ENCODE measurements at places on chromosomes 2 and 18.

- no peak for DNase-seq
Observed at GRCh38 chr2:65577654-65578053, 145.3 kb upstream of the SPRED2 start.

DNA sequence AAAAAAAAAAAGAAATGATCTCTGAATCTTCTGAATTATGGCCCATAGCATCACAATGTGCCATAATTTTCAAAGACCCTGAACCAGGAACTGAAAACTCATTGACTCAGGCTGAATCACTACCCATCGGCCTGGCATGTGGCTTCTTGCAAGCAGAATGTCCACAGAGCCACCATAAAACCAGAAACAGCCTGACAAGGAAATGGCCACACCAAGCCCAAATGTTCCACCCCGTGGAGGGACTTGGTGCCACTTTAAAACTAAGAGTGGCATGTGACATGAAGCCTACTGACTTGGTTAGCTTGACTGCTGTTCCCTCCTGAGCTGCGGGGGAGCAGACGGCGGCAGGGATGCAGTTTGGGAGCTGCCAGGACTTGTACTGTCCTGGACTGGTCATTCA lies 71.2 kb upstream of the RBM44 start:
- no peak for DNase-seq

- DNase-seq = peak; percentile 62
Observed at GRCh38 chr2:75064691-75065396, 106.4 kb downstream of the POLE4 start.

DNA sequence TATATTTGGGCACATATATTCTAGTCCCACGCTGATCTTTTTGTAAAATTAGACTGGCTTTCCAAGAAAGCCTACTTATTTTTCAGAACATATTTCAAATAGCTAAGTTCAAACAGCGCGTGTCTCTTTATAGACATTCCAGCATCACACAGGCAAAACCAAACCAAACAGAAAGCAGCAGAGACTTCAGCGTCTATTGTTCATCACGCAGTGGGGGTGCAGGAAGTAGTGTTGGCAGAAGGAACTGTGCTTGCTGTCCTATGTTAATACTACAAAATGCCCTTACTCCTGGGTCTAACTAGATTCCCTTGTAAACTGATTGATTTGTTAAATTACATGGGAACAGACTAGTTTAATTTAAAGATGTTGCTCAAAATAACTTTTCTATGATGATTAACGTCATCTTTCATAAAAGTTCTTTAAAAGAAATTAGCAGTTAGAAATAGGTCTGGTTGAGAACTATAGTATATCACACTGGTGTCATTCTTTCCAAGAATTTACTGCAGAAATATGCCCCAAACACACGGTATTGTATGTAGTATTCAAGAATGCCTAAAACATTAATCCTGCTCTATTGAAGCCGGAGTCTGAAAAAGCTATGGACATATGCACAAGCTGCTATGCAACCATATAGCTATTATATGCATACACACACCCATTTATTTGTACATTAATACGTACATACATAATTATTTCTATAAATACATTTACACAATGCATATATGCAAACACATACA lies 436.3 kb downstream of the CBLN2 start:
- DNase-seq = no peak

DNA sequence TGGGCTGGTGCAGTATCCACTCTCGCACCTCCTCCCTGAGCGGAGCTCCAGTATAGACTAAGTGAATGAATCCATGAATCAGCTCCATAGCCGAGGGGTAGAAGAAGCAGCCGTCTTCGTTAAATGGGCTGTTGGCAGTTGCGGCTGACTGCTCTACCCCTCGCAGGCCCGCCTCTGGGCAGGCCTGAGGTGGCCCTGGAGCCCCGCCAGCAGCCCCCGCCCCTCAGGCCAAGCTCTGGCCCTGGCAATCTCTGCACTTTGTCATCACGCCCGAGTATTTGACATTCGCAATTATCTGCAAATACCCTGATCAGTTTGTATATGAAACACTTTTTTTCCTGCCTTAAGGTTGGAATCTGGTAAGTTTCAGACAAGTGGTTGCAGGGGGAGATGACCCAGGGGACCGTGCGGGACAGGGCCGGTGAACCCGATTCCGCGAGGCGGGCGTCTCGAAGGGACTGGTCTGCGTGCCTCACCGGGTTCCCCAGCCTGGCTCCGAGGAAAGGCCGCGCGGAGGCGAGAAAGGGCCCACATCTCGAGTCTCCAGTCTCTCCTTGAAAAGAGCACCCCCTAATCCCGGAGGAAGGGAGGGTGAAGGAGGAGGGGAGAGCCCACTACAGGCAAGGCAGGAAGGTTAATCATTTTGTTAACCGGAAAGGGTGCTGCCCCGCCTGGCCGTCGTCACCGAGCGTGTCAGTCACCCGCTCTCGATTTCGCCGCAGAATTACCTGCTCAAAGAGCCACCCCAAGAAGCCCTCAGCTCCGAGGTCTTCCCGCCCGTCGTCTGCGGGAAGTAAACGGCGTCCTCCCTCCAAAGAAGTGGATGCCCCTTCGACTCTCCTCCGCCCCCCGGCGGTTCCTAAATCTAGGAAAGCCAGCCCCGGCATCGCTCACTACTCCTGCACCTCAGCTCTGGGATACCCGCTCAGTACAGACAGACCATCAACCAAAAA lies 11.1 kb upstream of the SATB2 start:
- no peak for DNase-seq

DNA sequence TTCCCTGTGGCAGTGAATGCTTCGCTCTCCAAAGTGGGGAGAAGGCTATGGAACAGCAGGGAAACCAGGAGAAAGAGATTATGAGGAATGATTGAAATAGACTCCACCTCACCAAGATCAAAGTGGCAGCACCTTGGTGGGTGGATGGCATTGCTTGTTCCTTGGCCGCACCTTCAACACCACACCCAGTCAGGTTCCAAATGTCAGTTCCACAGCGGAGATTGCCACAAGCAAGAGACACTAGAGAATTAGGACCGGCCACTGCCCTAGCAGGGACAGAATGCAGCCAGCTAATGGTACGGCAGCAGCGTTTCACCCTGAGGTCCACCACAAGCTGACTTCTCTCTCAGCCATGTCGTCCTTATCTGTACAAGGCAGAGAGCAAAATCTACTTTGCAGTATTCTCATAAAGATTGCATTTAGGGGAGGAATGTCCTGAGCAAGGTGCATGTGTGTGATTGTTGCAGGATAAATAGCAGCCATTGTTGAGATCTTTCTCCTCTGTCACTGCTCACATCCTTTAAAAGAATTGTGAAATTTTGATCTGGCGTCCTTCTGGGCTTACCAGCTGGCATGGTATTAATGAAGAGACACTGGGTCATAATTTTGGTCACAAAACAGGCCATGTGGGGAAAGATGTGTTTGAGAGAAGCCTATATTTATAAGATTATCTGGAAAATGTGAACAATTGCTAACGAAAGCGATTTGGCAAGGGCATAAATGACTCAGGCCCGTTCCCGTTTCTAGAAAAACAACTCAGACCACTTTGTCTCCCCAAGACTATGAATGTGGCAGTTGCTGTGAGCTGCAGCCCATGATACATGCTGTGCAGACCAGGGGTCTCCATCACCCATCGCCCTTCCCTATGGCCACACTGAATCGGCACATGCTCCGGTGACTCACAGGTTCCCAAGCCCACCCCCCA lies 228.6 kb upstream of the ID2 start:
- no peak for DNase-seq

DNA sequence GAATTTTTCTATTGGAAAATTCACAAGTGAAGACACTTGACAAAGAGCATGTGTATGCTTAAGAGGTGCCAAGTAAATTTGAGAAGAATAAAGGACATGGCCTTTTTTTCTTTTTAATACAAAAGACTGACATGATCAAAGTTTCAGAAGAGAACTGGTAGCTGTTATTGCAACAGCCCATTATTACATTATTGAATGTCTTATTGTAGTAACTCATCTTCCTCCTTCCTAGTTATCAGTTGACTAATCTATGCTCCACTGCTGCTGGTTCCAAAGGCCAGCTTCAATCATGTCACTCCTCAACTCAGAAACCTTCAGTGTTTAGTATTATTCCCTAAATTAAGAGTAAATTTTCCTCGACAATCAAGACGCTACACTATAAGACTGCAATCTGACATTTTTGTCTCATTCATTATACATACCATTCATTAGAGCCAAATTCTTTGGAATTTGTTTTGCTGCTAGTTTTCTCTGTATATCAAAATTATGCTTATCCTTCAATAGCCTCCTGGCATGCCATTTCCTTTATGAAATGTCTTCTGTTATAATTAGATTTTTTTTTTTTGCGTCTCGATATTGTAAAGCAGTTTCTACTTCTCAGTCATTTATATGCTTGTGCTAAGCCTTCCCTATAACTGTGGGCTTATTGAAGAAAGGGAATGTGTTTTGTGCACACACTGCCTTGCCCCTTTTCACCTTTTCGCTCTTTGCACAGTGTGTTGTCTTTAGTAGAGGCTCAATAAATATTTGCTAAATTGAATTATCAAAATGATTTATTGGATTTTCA lies 27.9 kb downstream of the ITGA4 start:
- DNase-seq = no peak

DNA sequence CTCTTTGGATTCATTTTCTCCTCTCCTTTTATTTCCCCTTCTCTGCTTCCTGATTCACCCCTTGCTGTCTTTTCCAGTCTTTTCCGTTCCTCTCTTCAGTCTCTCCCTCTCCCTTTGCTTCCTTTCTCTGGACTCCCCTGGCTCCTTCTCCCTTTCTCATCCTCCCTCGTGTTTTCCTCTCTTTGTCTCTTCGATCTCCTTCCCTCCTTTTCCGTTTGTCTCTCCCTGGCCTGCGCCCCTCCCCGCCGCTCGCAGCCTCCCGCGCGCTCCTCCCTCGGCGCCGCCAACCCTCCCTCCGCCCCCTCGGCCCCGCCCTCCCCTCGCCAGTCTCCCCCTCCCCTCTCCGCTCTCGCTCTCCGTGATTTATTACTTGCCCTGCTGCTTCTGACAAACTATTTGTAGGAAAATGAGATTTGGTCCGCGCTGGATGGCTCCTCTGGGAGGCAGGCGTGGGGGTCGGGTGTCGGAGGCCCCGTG lies 46.0 kb upstream of the PAX8 start:
- peak; percentile 62 for DNase-seq

GRCh38 chr2:41881249-41881648 lies 166.6 kb upstream of the PKDCC start:
- no peak for DNase-seq

DNA sequence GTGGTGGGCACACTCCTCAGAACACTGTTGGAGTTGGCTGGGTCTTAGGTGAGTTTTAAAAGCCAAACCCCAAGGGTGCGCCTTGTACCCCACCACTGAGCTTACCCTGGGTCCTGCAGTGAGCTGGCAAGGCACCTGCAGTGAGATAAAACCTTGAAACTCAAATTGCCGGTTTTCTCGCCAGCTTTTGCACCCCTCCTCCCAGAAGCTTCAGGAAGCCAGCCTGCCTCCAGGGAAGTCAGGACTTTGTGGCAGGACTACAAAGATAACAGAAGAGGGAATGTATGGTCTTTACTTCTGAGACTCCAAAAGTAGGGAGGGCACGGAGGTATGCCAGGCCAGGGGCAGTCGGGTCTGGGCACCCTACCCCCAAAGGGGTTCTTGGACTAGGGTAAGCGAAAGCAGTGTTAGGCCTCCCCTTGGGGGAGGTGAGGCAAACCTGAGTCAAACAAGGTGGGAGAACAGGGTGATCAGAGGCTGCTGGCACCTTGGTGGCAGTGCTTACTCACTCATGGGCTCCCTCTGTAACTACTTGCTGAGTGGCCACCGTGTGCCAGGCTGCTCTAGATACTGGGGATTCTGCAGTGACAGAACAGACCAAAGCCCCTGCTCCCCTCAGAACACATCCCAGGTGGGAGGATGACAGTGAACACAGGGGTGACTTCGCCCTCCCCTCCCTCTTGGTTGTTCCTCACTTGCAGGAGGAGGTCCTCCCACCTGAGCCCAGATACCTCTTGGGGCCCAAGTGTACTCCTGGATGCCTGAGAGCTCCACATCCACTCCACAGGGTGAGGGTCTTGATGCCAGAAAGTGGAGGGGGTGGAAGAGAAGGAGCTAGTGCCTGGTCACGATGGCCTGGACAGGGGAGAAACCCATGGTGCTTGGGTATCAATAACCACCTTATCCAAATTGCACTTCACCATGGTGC lies 69.3 kb upstream of the RGPD5 start:
- DNase-seq = no peak

GRCh38 chr2:6945821-6946220 lies 28.6 kb downstream of the RNF144A start:
- DNase-seq = no peak

GRCh38 chr2:205705511-205706349 lies 23.4 kb downstream of the NRP2 start:
- DNase-seq = no peak

- DNase-seq = no peak
Observed at GRCh38 chr2:238712011-238712410, 135.9 kb upstream of the TWIST2 start.

DNA sequence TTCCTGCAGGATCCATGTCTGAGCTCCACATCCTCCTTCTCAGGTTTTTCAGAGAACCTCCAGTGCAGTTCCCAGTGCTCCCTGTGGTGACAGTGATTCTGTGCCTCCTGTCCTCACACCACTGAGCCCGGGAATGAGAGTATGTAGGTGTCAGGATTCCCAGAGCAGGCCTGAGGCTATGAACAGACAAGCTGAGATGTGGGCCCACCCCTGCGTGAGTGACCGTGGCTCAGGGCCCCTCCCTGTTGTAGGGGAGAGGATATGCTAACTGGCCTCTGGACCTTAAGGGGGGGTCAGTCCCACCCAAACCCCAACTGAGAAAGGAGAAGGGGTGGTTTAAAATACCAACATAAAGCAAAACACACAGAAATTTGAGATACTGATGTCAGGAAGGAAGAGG lies 104.8 kb upstream of the RAB12 start:
- no peak for DNase-seq

GRCh38 chr2:150706561-150706960 lies 219.1 kb upstream of the RND3 start:
- DNase-seq = no peak

DNA sequence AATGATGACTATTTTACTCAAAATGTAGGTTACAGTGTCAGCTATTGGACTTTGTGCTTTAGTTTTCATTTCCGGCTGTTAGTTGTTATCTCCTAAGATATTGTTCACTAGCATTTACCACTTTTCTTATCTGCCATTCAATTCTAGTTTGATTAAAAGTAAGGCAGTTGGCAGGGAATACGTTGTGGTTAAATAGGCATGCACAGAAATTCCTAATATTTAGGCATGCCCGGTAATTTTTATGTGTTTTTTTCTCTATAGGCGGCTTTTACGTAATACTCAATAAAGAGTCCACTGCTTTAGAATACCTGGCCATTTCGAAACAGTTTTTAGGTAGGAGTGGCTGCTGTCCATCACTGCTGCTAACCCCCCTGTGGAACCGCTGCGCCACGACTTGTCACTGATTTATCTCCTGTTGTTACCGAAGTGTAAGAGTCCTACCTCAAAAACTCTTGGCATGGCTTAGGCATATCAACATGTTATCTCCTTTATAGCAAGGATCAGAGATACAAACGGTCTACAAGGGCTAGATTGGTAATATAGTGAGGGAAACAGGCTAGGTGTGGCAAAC lies 39.5 kb downstream of the BABAM2 start:
- DNase-seq = no peak

DNA sequence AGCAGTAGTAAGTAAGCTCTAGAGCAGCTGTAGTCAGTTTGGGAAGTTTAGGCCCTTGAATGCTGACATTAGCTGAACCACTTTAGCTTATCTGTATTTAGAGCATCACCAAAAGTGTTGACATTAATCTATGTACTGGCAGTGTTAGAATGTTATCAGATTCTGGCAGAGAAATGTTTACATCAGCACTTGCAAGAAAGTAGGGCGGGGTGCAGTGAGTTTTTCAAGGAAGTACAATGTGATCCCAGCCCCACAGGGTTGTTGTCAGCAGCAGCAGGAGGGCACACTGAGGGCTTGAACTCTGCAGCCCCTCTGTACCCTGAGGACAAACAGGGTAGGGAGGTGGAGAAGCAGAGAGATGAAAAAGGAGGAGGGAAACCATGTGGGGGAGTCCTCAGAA lies 35.5 kb upstream of the RMP24 start:
- no peak for DNase-seq
